ENCODE measurements at places on chromosomes 6 and 20. TPM values are rescaled to one million over a fixed set of nuclear protein-coding genes. Genes with fewer than 3 reads are reported as not detected.

Gene CASS4
- 2.3 TPM for total RNA-seq

Gene SNX9
- total RNA-seq: 34.8 TPM

Gene CLPSL2
- total RNA-seq: not detected

Gene FANCE
- total RNA-seq: 2.9 TPM

Gene SLC4A11
- 3.9 TPM for total RNA-seq

Gene UTRN
- 62.1 TPM for total RNA-seq

Gene NKAIN2
- not detected for total RNA-seq

Gene RSPO3
- 4.5 TPM for total RNA-seq

Gene DEFB115
- total RNA-seq: not detected

Gene BNIP5
- total RNA-seq: not detected

Gene EYS
- total RNA-seq: 0.07 TPM

GRCh38 chr6:4858194-4859015 lies 82.2 kb downstream of the CDYL start:
- no peak overlapping the region for H3K27ac ChIP-seq
- no peak overlapping the region for H3K4me3 ChIP-seq
- DNase-seq: no peak
- no peaks in the 10 kb centered on the region for H3K36me3 ChIP-seq
- H3K27me3 ChIP-seq: no peaks in the 10 kb centered on the region

DNA sequence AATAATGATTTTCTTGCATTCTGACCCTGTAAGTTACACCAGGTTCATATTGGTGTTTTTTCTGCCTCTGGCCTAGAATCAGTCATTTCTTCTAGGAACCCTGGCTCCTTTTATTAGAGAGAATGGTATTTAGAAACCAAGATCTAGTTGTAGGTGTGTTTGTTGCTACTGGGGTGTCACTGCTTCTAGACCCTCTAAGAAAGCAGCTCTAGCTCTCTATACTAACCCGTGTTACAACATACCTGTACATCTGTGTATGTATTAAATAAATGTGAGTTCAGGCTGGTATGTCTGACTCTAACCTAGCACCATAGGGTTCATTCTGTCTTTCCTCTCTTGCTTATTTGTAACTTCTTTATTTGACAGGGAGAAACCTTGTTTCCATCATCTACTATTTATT lies 16.8 kb downstream of the SENP6 start:
- H3K27ac ChIP-seq: no peak overlapping the region
- H3K4me3 ChIP-seq: no peak overlapping the region
- H3K4me1 ChIP-seq: no peaks in the 10 kb centered on the region
- no peaks in the 10 kb centered on the region for H3K36me3 ChIP-seq
- no peak for DNase-seq

GRCh38 chr20:44151621-44152416 lies 35.2 kb downstream of the JPH2 start:
- no peak overlapping the region for H3K4me3 ChIP-seq
- DNase-seq: peak; percentile 64
- peaks cover 8% of the 10 kb centered on the region for H3K4me1 ChIP-seq
- H3K27me3 ChIP-seq: peaks cover 2% of the 10 kb centered on the region

GRCh38 chr6:19219931-19220330 lies 617.2 kb upstream of the ID4 start:
- DNase-seq: no peak
- H3K27ac ChIP-seq: no peak overlapping the region
- H3K27me3 ChIP-seq: no peaks in the 10 kb centered on the region
- no peak overlapping the region for H3K4me3 ChIP-seq
- no peaks in the 10 kb centered on the region for H3K4me1 ChIP-seq
- no peaks in the 10 kb centered on the region for H3K36me3 ChIP-seq

DNA sequence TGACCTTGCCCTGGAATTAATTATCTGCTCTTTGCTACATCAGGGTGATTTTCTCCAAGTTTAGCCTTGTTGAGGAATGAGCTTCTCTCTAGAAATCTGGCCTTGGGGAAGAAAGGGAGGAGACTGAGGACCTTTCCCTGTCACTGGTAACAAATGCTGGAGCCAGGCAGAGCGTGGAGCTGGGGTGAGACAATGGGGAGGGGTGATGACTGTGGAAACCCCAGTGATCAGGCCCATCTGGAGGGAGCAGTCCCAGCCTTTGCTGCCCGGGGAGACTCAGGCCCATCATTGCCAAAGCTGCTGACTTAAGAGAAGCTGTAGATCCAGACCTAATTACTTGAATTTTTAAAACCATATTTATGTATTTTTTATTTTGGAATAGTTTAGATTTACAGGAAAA lies 31.3 kb downstream of the BCAS4 start:
- DNase-seq: no peak
- H3K27ac ChIP-seq: no peak overlapping the region
- H3K36me3 ChIP-seq: no peaks in the 10 kb centered on the region

GRCh38 chr20:35063168-35063567 lies 29.4 kb downstream of the TRPC4AP start:
- no peak overlapping the region for H3K27ac ChIP-seq
- H3K27me3 ChIP-seq: no peaks in the 10 kb centered on the region
- H3K36me3 ChIP-seq: peaks cover 12% of the 10 kb centered on the region
- H3K4me3 ChIP-seq: no peak overlapping the region

DNA sequence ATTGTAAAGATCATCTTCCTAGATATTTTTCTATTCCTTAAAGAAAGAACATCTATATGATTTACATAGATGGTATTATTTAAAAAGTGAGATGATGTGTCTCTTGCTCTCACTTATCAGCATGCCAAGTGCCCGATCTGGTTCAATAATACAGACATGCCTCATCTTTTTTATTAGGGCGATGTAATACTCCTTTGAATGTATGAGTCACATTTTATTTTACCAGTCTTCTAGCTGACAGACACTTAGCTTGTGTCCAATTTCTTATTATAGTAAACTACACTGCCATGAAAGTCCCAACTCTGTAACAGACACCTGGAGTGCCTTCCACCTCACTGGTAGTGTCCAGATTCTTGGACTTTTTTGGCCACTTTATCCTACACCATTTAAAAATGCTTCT lies 586.6 kb upstream of the BTBD3 start:
- no peaks in the 10 kb centered on the region for H3K36me3 ChIP-seq
- H3K4me1 ChIP-seq: no peaks in the 10 kb centered on the region
- H3K4me3 ChIP-seq: no peak overlapping the region
- H3K27me3 ChIP-seq: no peaks in the 10 kb centered on the region
- DNase-seq: no peak

DNA sequence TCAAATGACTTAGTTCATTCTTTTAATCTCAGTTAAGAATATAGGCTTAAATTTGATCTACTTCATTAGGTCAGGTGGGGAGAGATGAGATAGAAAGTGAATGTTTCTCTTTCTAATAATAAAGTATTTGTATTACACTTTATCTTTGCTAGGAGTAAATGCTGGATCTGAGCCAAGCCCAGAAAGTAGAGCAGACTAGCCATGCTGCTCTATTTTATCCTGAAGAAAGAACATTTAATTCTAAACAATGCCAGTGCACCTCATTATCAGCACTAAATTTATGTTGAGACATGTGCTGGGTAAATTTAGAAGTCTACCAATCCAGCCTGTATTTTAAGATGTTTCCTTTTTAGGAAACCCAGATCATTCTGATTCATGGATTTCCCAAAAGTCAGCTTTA lies 43.5 kb downstream of the AKIRIN2 start:
- H3K4me1 ChIP-seq: peaks cover 10% of the 10 kb centered on the region
- H3K27me3 ChIP-seq: no peaks in the 10 kb centered on the region
- DNase-seq: peak; percentile 8
- H3K27ac ChIP-seq: no peak overlapping the region

- no peak overlapping the region for H3K27ac ChIP-seq
- peaks cover 27% of the 10 kb centered on the region for H3K4me1 ChIP-seq
- no peaks in the 10 kb centered on the region for H3K27me3 ChIP-seq
- DNase-seq: no peak
Measured at GRCh38 chr20:61297491-61297890, 45.4 kb downstream of the CDH4 start.

DNA sequence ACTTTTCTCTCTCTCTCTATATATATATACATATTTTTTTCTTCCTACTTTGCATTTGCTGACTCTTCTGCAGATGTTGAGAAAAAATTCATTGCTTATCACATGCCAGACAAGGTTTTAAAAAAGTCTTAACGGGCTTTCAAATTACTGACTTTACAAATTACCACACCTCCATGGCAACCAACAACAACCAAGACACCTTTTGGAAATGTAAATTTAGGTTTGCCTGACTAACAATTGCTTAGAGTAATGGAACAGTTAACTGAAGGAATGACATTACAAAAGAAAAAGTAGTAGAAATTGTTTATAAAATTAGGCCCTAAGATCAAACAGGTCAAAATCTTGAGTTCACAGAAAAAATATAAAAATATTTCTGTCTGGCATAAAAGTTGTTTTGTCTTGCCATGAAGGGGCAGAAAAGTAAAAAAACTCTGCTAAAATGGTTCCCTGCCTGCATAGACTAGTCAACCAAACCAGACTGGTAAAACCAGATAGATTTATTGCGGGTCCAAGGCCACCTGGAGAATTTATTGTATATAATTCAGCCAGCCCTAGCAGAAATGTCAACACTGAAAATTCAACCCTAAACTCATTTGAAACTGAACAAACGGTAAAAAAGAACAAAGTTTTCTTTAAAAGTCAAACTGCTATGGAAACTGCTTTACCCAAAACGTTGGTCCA lies 92.8 kb upstream of the FRMD1 start:
- no peak overlapping the region for H3K27ac ChIP-seq
- no peaks in the 10 kb centered on the region for H3K4me1 ChIP-seq
- no peaks in the 10 kb centered on the region for H3K27me3 ChIP-seq

GRCh38 chr20:56153926-56154325 lies 94.6 kb upstream of the MC3R start:
- H3K4me3 ChIP-seq: no peak overlapping the region
- H3K36me3 ChIP-seq: no peaks in the 10 kb centered on the region
- no peak for DNase-seq

Measured in astrocyte (in vitro differentiated cells and primary cell).